ENCODE measurements at places on chromosomes 1 and 21.

GRCh38 chr1:185074307-185074706 lies 28.9 kb downstream of the RNF2 start:
- no peak for DNase-seq

DNA sequence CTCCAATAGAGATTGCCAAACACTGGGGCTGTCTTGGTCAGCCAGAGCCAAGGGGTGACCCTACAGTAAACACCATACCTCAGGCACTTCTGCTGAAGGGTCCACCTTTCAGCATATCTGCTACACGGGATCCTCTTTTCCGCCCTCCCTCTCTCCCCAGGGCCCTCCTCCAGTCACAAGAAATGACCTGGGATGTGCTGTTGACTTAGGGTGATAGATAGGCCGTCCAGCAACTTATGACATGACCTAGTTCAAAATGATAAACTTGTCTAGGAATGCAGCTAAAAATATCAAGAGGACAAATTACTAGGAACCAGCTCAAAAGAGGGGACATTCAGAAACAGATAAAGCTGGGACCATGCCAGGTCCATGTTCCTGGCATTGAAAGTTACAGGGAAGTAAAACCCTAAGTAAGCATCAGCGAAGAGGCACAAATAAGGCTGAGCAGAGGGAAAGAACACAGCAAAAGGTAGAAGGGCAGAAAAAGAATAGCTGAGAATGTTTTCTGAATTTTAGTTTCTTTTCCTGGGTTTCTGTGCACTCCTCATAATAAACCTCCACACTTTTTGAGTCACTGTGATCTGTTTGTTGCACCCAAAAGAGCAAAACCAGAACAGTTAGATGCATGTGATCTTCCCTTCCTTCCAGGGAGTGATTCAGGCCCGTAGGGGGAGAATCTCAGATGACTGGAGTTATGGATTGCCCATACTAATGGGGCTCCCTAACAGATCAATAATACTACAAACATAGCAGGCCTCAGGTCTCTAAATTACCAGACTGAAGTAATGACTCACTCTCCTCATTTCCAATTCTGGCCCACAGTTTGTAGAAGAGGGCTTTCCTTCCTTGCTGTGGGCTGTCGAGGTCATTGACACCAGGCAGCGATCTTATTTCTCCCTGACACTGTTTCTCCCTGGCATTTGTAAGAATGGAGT lies 48.9 kb upstream of the F3 start:
- DNase-seq = no peak

- no peak for DNase-seq
Measured at GRCh38 chr1:7221826-7222694, 436.8 kb downstream of the CAMTA1 start.

DNA sequence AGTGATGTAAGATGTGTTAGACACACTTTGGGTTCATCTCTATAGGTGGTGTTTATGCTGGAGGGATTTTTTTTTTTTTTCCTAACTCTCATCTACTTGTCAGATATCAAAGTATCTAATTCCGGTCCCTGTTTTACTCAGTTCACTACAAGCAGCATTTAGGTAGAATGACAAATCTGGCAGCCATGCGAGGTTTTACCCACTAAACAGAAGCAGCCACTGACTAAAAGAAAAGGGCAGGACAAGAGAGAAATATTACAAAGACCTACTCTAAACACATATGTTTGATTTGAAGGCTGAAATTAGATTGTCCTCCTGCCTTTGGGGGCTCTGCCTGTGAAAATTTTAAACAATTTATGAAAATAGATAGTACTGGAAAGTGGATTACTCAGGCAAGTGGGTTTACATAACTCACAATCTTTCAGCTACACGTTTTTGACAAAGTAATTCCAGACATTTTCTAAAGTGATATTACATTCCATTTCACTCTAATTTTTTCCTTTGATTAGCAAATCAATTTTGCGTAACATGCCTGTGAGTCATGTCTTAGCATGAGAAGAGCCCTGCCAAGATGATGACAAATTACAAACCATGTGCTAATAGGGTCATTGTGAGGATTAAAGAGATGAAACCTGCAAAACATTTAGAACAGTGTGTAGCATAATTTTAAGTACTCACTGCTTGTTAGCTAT lies 172.6 kb downstream of the PLA2G4A start:
- no peak for DNase-seq

GRCh38 chr1:188735567-188735966 lies 1742.1 kb downstream of the BRINP3 start:
- no peak for DNase-seq

DNA sequence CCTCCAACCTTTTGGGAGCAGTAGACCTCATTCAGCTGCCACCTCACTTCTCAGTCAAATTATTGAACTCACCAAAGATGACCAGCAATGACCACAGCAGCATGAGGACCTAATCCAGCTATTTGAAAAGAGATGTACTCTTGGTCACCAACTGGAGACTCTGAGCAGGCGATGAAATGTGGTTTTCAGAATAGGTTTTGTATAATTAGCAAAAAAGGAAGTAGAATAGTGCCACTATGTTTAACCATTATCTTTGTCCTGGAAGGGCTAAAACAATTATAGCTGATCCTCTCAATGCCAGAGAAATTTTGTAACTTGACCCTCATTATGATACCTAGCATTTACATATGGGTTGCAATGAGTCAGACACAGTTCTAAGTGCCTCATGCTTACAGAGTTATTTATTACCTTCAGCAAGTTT lies at the start of gene FCRL2:
Gene FCRL2 (minus strand): TSS at position 162 of the 421 bp plus-strand sequence. CDS start 59 bp downstream, at position 103.
- no peak for DNase-seq

GRCh38 chr1:70101774-70102173 lies 103.6 kb downstream of the LRRC40 start:
- no peak for DNase-seq

Data from activated CD4-positive, alpha-beta T cell treated with anti-CD3 and anti-CD28 coated beads, Interleukin-2, Interleukin-4, amounts not matched to agents 100 ng/mL and 50 ng/mL, durations not matched to agents 16 hours and 8 hours (primary cell).